ENCODE measurements at places on chromosomes 7 and 10. TPM values are rescaled to one million over a fixed set of nuclear protein-coding genes. Genes with fewer than 3 reads are reported as not detected.

The NEBL gene
- 55.3 TPM for total RNA-seq

The GPER1 gene
- total RNA-seq = 5.0 TPM

The FXYD4 gene
- 3.1 TPM for total RNA-seq

The CUBN gene
- 2.2 TPM for total RNA-seq

The CREM gene
- total RNA-seq = 26.9 TPM

The TNS3 gene
- total RNA-seq = 48.8 TPM

The TMEM248 gene
- 71.6 TPM for total RNA-seq

The ADCY1 gene
- 19.0 TPM for total RNA-seq
